ENCODE measurements at places on chromosomes 16 and 17. TPM values are rescaled to one million over a fixed set of nuclear protein-coding genes. Genes with fewer than 3 reads are reported as not detected.

GRCh38 chr16:81431554-81432353 is 12.9 kb upstream of the CMIP start:
- no peaks in the 10 kb centered on the region for H3K36me3 ChIP-seq
- H3K27ac ChIP-seq, result no peak overlapping the region
- H3K27me3 ChIP-seq, result no peaks in the 10 kb centered on the region

DNA sequence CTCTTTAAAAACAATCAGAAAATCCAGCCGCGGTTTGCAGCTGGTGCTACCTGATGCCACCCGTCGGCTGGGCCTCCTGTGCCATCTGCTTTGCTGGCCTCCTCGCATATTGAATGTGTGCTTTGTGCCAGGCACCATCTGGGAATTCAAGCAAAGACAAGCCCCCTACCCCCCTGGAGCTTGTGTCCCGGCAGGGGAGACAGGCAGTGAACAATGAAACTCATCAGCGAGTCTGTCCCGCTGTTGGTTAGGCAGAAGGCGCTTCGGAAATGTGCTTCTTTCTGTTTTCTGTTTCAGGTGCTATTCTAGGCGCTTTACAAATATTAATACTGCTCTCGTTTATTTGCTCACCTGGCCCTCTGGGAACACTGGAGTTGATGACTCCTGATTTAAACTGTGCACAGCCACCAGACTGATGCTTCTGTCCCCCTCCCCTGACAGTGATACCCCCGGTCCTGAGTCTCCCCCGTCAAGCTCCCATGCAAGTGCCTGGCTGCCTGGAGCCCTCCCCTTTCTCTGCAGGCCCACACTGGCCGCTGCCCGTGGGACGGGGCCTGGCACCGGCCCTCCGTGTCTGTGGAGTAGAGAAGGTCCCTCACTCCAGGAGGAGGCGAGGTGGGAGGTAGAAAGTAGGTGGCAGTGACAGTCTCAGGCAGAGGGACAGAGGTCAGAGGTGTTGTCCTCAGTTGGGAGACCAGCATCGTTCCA is 126.1 kb upstream of the PLCG2 start:
- H3K27ac ChIP-seq, result no peak overlapping the region
- no peaks in the 10 kb centered on the region for H3K27me3 ChIP-seq
- DNase-seq, result no peak
- no peak overlapping the region for H3K4me3 ChIP-seq
- peaks cover 4% of the 10 kb centered on the region for H3K4me1 ChIP-seq

Gene GDPD1
- 2.6 TPM for total RNA-seq

DNA sequence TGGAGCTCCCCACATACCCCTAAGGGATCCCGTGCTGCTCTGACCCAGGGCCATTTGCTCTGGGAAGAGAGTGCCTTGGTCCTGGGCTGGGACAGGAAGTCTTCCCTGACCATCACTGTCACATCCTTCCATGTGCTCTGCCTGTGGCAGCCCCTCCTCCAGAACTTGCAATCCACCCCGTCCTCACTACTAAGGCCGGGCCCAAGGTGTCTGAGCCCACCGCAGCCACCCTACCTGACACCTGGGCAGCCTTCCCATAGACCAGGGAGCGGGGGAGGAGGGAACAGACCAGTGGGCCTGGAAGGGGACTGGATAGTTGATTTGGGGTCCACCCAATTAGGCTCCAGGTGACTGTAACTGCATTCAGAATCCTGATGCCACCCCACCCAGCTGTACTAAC is 117.5 kb upstream of the CRHR1 start:
- H3K36me3 ChIP-seq, result no peaks in the 10 kb centered on the region
- H3K4me3 ChIP-seq, result no peak overlapping the region
- DNase-seq, result no peak
- H3K4me1 ChIP-seq, result no peaks in the 10 kb centered on the region

DNA sequence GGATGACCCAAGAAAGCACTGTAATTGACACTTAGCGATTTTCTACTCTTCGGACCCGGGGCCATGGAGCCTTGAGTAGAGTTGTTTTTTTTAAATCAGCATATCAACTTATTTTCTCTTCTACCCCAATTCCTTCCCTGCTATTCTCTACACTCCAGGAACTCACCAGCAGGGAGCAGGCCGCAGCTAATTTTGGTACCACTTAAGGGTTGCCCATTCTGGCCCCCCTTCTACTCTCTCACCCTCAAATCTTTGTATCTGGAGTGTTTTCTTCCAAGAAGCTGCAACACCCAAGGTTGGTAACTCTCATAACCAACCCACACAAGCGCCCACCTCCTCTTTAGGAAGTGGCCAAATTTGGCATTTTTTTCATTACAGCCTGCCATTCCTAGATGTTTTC is 5.5 kb upstream of the ERAL1 start:
- no peak overlapping the region for H3K4me3 ChIP-seq
- no peak overlapping the region for H3K27ac ChIP-seq
- peaks cover under 1% of the 10 kb centered on the region for H3K4me1 ChIP-seq
- no peaks in the 10 kb centered on the region for H3K36me3 ChIP-seq

Gene EME1
- 44.0 TPM for total RNA-seq

- H3K27ac ChIP-seq, result no peak overlapping the region
- H3K4me1 ChIP-seq, result no peaks in the 10 kb centered on the region
- no peaks in the 10 kb centered on the region for H3K27me3 ChIP-seq
- no peak for DNase-seq
Observed at GRCh38 chr16:56743840-56744239, 13.9 kb downstream of the NUP93 start.

Gene RGS11
- not detected for total RNA-seq

- no peaks in the 10 kb centered on the region for H3K36me3 ChIP-seq
- H3K4me1 ChIP-seq, result peaks cover 56% of the 10 kb centered on the region
- no peak overlapping the region for H3K27ac ChIP-seq
- no peak overlapping the region for H3K4me3 ChIP-seq
- peak; percentile 71 for DNase-seq
- H3K27me3 ChIP-seq, result no peaks in the 10 kb centered on the region
Observed at GRCh38 chr16:85752511-85753420, 1.9 kb upstream of the C16orf74 start.

Gene GRAP
- total RNA-seq, result not detected

- H3K36me3 ChIP-seq, result no peaks in the 10 kb centered on the region
Observed at GRCh38 chr16:12674071-12674470, 129.6 kb downstream of the CPPED1 start.

Measured in A673 (cell line).